ENCODE measurements at places on chromosomes 2 and 18.

DNA sequence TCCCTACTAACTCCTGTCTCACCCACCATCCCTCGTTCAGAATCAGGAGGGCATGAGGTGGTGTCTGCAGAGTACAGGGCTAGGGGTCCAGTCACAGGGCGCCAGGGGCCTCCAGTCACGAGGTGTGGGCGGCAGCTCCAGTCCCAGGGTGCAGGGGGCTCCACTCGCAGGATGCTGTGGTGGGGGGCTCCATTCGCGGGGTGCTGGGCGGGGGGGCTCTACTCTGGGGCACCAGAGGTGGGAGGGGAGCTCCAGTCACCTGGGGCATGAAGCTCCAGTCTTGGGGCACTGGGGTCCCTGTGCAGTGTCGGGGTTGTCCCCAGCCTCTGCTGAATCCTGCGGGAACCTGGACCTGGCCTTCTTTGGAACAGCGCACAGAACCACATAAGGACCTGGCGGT lies 66.0 kb downstream of the EIPR1 start:
- no peak for DNase-seq

GRCh38 chr2:130755256-130756052 lies at the start of gene AMER3:
TSS of gene AMER3 (plus strand) at chr2:130755540. CDS start at chr2:130762073, 6,533 bp downstream.
- DNase-seq: no peak

- DNase-seq: no peak
Measured at GRCh38 chr2:64876137-64876647, 113.0 kb upstream of the SLC1A4 start.

GRCh38 chr2:207139552-207139951 lies 26.2 kb downstream of the KLF7 start:
- no peak for DNase-seq

DNA sequence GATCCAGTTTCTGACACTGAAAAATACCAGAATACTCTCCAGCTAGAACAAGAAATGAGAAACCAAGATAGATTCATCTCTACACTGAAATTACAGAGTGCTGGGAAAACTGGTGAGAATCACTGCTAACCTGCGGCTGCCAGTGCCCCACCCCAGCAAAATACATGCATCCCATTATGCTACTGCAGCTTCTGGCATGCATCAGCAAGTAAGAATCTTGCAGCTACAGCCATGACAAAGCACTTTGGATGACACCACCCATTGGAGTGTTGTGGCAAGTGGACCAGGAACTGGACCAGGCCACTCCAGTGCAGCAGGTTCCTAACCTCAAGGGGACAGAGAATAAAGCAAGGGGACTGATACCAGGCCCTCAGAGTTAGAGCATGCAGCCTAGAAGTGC lies 378.8 kb upstream of the ETAA1 start:
- DNase-seq: no peak

- DNase-seq: no peak
Measured at GRCh38 chr2:1887915-1888314, 143.6 kb upstream of the PXDN start.

GRCh38 chr18:72091369-72091768 lies 452.8 kb downstream of the CBLN2 start:
- DNase-seq: no peak

- no peak for DNase-seq
Measured at GRCh38 chr2:83686863-83687262, 772.2 kb downstream of the SUCLG1 start.

DNA sequence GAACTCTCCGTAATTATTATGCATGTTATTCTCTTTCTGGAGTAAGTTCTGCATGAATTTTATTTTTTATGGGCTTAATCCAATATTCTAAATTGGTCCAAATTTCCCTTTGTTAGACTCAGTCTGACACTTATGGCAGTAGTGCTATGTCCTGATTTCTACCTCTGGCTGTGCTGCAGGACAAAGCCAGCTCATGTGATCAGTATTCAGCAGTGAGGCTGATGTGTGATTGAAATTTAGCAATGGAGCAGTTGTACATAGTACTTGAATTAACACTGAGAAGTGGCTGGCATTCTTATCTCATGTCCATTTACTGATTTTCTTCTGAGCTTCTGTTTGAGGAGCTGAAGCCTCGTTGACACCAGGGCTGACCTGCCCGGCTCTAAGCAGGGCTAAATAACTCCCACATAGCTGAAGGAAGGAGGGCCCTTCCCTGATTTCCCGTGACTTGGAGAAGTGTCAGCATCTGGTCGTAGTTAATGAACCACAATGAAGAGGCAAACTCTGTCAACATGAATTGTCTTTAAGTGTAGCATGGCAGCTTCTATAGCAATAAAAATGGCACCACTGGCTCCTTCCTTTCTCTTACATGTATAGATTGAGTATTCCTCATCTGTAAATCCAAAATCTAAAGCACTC lies 159.0 kb upstream of the RASGRP3 start:
- no peak for DNase-seq

DNA sequence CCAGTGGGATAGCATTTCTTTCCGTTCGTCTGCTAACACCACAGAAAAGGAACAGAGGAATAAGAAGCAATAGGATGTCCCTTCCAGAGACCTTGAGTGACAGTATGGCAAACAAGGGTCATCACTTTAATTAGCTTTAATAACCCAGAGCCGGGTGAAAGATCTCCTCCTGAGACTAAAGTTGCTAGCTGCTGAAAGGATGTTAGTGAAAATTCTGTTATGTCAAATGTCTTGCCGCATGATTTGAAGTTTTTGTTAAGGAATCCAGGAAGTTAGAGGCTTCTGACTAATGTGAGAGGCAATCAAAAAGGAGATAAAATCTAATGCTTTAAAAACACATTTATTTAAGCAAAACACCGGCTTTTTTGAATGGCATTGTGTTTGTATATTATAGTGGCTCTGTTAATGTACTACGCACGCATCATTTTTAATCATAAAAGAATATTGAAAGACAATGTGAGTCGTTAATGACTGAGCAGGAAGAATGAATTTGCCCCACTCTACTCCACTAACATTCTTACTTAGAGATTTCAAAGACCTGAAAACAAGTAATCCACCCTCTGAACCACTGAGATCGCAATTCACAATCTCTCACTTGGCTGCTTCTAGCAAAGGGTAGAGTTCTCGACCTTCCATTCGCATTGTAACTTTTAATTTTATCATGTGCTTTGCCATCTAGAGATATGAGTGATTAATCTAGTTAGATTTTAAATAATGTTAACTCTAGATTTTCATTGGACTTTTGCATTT lies 536.6 kb downstream of the LRRTM4 start:
- DNase-seq: no peak

- DNase-seq: no peak
Measured at GRCh38 chr18:55064760-55065159, 105.5 kb upstream of the CCDC68 start.

DNA sequence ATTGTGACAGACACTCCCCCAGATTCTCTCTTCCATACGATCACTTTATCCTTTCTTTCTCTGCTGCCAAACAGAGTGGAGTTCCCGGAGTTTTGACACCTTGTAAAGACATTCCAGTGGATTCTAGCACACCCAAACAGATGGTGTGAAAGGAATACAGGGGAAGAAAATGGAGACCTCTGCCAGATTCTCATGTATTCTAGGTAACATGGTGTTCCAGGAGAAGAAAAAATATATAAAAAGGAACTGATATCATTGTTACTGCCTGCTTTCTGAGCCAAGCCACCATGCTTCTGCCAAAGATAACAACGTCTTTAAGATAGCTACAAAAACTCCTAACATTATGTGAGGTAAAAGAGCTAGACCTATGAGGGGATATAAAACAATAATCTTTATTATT lies 136.5 kb downstream of the TXNL1 start:
- DNase-seq: no peak

GRCh38 chr2:81523344-81523743 lies 1218.8 kb upstream of the LRRTM1 start:
- DNase-seq: no peak

DNA sequence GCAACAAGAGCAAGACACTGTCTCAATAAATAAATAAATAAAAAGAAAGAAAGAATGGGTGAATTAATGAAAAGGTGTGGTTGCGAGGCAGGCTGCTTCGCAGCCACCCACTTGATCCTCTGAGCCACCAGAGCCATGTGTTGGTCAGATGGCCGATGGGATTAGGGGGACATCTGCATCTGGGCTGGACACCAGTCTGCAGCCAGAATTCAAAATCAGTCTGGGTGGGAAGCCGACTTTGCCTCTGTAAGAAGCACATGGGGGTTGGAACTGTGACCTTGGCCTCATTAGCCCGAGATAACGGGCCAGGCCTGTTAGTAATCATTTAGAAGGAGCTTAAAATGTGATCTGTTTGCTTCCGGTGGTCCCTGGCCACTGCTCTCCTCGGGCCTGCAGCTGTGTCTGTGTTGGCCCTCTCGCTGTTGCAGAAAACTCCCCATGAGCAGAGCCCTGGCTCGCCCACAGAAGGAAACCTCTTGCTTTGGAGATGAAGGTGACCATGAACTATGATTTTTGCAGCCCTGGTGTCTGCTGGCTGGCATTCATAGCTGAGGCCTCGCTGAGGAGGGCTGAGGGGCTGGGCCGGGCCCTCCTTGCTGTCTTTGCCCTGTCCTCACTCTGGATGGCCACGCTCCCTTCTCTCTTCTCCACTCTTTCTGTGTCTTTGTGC lies 94.4 kb downstream of the DYSF start:
- no peak for DNase-seq

GRCh38 chr2:842151-842803 lies 108.4 kb upstream of the SNTG2 start:
- no peak for DNase-seq

DNA sequence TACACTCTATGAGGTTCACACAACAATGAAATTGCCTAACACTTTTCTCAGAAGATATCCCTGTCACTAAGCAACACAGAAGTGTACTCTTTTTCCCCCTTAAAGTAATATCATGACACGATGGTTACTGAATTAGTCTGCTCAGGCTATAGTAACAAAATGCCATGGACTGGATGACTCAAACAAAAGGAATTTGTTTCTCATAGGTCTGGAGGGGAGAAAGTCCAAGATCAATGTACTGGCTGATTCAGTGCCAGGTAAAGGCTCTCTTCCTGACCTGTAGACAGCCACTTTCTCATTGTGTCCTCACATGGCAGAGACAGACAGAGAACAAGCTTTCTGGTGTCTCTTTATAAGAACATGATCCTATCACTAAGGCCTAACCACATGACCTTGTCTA lies 211.9 kb downstream of the RBM43 start:
- no peak for DNase-seq

- DNase-seq: no peak
Measured at GRCh38 chr2:208415255-208415654, 8.7 kb downstream of the PTH2R start.

DNA sequence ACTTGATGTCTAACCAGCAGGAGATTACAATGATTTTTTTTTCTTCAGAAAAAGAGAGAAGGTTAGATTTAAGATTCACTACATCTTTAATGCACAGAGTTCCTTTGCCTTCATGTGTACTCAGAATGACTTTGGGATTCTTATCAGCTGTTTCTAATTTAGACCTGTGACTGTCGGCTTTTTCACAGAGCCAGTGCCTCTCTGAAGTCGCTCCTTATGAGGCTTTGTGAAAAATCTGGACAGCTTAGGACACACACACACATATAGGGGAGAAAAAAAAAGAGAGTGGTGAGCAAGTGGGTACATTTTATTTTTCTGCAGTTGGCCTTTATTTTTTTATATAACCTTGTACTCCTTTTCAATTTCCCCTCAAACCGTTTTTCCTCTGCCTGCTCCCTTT lies 893.1 kb upstream of the CELF4 start:
- no peak for DNase-seq

DNA sequence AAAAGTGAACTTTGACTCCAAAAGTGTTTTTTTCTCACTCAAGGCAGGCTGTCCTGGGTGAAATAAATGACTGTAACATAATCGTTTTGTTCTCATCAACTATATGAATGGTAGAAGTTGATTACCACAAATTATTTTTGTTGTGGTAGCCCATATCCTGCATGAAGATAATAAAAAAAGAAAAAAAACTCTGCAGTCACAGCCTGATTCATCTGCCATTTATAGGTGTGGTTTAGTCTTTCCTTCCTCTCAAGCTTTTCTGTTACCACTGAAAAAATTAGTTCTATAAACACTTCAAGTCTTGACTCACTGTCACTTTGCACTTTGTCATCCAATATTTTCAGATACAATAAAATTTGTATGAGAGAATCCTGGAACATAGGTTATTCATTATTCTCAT lies 522.0 kb downstream of the PLCL1 start:
- no peak for DNase-seq

DNA sequence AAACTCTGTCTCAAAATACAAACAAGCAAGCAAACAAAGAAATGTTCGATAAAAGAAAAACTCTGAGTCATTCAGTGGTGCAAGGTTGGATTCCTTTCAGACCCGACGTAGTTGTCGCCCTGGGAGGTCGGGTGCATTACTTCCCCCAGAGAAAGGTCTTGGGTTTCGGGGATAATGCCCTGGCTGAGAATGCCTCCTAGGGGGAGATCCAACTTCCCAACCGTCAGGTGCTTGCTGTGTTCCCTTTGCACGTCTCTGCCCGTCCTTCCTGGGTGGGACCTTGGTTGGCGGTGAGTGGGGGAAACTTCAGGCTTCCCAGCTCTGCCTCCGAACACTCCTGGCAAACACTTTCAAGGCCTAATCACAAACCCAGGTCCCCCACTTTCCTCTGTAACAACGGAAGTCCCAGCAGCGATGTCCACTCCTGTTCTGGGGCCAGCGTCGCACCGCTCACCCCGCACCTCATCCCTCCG lies 609 bp downstream of the TPGS2 start:
- DNase-seq: peak; percentile 8

DNA sequence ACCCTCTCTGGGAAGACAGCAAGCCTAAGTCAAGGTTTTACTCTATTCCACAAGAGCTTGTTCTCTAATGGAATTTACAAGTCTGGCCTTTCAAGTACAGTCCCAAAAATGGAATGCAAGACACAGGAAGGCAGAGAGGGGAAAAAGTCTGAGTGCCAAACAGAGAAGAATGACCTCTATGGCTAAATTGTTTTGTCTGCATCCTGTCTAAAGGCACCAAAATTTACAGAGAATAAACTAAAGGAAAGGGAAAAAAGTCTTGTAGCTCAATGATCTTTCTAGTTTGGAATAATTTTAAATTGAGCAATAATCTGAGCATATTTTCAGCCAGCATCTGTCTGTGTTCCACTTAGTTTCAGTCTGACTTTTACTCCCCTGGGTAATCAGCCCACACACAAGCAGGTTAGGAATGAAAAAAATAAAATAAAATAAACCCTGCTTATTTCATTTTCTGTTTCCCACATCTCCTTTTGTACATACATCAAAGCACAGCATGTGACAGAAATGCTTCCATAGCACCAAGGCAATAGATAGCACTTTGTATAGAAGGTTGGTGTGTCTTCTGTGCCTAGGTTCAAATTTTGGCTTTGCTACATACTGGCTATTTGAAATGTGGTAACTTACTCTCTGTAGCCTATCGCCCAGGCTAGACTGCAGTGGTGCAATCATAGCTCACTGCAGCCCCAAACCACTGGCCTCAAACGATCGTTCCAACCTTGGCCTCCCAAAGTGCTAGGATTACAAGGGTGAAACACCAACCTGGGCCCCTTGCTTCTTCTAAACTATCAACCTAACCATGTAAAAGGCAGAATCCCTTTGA lies 105.1 kb downstream of the SLC8A1 start:
- no peak for DNase-seq

- DNase-seq: no peak
Measured at GRCh38 chr18:79545736-79546171, 133.8 kb upstream of the CTDP1 start.

- DNase-seq: no peak
Measured at GRCh38 chr18:29083545-29083944, 906.6 kb upstream of the CDH2 start.

GRCh38 chr18:49013291-49013691 lies 62.5 kb upstream of the SMAD7 start:
- no peak for DNase-seq

- no peak for DNase-seq
Measured at GRCh38 chr18:31197676-31198075, 35.0 kb upstream of the DSC1 start.

GRCh38 chr2:160207271-160207670 lies 7.2 kb upstream of the ITGB6 start:
- no peak for DNase-seq
